ENCODE measurements at places on chromosomes 3 and 15. TPM values are rescaled to one million over a fixed set of nuclear protein-coding genes. Genes with fewer than 3 reads are reported as not detected.

The CYP8B1 gene
- total RNA-seq, result not detected

The ZNF385D gene
- not detected for total RNA-seq

The HES1 gene
- 1.2 TPM for total RNA-seq

The P2RY14 gene
- 2.5 TPM for total RNA-seq

The MKRN3 gene
- 1.5 TPM for total RNA-seq

The STIMATE gene
- total RNA-seq, result 18.6 TPM

The GALNT15 gene
- total RNA-seq, result not detected

The SNTN gene
- not detected for total RNA-seq

The PLA2G4E gene
- not detected for total RNA-seq

The ZMYND10 gene
- total RNA-seq, result 1.3 TPM

The VGLL3 gene
- total RNA-seq, result not detected

The TRIM42 gene
- not detected for total RNA-seq

The CCDC14 gene
- total RNA-seq, result 43.1 TPM

The VWA5B2 gene
- total RNA-seq, result not detected

The PIF1 gene
- total RNA-seq, result 20.9 TPM

The CHRM5 gene
- total RNA-seq, result not detected

The DUOXA2 gene
- not detected for total RNA-seq

The TSEN2 gene
- total RNA-seq, result 30.5 TPM

The MASP1 gene
- total RNA-seq, result not detected

The AGBL1 gene
- total RNA-seq, result not detected

The GOLGA8H gene
- not detected for total RNA-seq

The CD96 gene
- total RNA-seq, result 60.5 TPM

The PCLAF gene
- 81.9 TPM for total RNA-seq

The GOLGA8J gene
- total RNA-seq, result not detected

The ST8SIA2 gene
- not detected for total RNA-seq

The SERPINI2 gene
- not detected for total RNA-seq

The CLDN16 gene
- total RNA-seq, result not detected

The SLC25A20 gene
- 15.6 TPM for total RNA-seq

The SPESP1 gene
- total RNA-seq, result 0.51 TPM

The FAM131A gene
- total RNA-seq, result 8.6 TPM

The MRPS22 gene
- total RNA-seq, result 59.7 TPM

The IQCF5 gene
- not detected for total RNA-seq

The FAM98B gene
- total RNA-seq, result 71.6 TPM

The MEGF11 gene
- total RNA-seq, result not detected

The WDR93 gene
- not detected for total RNA-seq

The PTX3 gene
- total RNA-seq, result not detected

The KLHL40 gene
- not detected for total RNA-seq

The XYLB gene
- total RNA-seq, result 11.6 TPM

The KBTBD13 gene
- total RNA-seq, result not detected

The RBP2 gene
- total RNA-seq, result not detected

The GRM7 gene
- not detected for total RNA-seq

The ATP8B4 gene
- 38.5 TPM for total RNA-seq

The SLC9C1 gene
- not detected for total RNA-seq

All from activated CD4-positive, alpha-beta T cell treated with anti-CD3 and anti-CD28 coated beads, Interleukin-2, amount 10 ng/mL, durations not matched to agents 24 days and 14 days (primary cell).